ENCODE measurements at places on chromosomes 1 and 21.

- no peak for DNase-seq
Measured at GRCh38 chr1:18731148-18731547, 100.5 kb downstream of the PAX7 start.

DNA sequence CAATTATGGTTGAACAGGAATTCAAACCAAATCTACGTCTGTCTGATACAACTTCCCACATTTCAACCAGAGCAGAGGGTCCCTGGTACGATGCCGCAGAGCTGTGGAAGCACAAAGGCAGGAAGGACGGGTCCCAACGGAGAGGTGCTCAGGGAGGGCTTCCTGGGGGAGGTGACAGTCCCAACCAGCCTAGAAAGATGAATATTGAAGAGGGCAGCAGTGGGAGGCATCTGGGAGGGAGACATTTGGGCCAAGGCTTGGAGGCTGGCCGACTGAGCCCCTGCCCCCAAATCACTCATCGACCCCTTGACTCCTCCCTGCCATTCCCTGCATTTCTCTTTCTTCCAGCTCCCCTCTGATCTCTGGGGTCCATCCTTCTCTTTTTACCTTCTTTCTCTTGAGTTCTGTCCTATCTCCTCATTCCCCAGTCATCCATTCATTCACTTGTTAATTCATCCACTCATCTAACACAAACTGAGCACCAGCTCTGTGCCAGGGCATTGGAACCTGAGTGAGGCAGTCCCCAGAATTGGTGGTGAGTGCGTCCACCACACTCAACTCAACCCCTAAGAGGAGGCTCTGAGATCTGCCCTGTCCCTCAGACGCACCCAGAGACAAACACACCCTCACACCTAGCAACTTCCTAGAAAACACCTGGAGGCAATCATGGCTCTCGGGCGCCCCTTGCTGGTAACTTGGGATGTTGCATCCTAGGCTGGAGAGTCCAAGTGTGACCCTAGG, 13.2 kb upstream of the CELA3B start:
- peak; percentile 73 for DNase-seq

DNA sequence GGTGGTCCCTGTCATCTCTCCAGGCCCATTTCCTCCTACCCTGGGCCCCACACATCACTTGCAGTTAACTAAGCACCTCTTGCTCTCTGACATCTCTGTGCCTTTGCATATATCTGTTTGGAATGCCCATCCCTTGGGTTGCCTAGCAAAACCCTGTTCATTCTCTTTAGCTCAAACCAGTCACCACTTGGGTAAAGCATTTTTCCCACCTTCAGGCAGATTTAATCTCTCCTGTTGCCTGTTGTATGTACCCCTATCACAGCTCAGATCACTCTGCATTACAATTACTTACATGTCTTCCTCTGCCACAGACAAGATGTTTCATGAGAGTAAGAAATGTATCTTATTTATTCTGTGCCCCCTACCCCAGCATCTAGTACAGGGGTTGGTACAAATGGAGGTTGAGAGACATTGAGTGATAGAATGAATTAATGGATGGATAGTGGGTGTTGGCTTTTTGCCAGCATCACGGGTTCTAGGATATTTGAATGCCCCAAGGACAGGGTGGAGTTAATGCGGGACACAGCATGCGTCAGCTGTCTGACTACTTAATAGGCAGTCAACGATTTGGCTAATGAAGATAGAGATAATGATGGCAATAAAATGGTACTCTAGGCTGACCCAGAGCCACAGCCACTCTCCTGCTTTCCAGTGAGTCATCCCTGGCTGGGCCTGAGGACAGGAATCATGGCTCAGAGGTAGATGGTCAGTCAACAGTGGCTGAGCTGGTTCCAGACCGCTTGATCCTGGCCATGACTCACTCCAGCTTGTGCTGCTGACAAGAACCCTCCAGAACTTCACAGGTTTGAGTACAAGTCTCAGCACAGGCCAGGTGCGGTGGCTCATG, 6.5 kb downstream of the NR0B2 start:
- peak; percentile 77 for DNase-seq

- DNase-seq = no peak
Measured at GRCh38 chr1:26970810-26971209, 10.5 kb upstream of the KDF1 start.

- DNase-seq = no peak
Measured at GRCh38 chr21:36171741-36172331, 15.2 kb downstream of the DOP1B start.

- no peak for DNase-seq
Measured at GRCh38 chr1:163789911-163790310, 468.2 kb downstream of the NUF2 start.

DNA sequence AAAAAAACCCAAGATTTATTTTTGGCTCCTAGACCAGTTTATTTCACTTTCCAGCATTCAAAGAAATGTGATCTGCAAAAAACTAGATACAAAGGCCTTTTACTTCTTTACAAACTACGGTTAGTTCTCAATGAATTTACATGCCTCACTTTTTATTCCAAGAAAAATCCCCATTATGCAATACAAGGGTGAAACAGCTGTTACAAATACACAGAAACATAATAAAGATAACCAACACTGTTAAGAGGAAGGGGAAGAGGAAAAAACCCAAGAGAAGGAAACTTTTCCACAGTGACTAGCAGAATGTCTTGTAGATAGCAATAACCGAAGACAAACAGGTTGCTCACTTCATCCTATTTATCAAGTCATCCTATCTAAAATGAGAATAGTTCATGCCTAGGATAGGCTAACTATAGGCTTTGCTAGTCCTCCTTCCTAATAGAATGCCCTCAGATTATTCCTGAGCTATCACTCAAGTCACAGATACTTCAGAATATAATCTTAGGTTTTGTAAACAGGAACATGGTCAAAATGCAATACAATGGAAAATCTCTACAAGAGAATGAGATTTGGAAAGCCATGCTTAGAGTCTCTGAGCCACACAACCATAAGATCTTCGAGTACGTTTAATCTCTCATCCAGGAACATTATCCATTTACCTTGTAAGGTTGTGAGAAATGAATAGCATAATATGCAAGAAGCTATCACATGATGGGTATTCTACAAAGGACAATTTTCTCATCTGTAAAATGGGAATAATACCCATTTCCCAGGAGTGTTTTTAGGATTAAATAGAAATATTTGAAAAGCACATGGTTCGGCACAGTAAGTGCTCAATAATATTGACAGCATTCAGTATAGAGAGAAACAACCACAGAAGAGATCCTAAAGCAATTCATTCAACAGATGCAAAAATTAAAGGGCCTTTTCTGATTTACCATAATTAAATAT, 5.4 kb downstream of the PNRC2 start:
- no peak for DNase-seq

DNA sequence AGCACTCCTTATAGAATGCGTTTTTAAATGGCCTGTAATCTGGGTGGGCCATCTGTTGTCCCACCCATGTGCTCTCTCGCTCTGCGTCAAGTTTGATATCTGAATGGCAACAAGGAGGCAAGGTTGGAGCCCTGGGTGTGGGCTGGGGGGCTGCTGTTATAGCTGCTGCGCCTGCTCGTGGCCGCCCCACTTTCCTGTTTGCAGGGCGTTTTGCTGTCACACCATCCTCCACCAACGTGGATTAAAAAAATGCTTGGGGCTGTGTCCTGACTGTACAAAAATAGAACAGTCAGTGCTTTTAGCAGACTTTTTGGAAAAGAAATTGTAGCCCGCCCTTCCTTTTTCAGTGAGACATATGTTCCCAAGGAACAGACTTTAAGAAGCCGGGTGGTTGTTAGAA, 25.4 kb downstream of the UMODL1 start:
- DNase-seq = no peak

DNA sequence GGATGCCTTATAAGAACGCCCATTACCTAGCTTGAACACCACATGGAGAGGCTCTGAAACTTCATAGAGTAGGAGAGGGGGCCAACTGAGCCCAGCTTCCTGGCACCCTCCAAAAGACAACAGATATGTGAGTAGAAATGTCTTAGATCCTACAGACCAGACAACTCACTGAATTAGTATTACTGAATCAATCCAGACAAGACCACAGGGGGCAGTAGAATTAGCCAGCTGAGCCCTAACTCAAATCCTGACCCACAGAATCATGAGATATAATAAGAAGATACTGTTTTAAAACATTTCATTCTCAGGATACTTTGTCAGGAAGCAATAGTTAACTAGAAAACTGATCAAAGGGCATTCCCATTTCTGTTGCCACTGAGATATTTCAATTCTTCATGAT, 45.8 kb upstream of the C1orf21 start:
- DNase-seq = no peak

DNA sequence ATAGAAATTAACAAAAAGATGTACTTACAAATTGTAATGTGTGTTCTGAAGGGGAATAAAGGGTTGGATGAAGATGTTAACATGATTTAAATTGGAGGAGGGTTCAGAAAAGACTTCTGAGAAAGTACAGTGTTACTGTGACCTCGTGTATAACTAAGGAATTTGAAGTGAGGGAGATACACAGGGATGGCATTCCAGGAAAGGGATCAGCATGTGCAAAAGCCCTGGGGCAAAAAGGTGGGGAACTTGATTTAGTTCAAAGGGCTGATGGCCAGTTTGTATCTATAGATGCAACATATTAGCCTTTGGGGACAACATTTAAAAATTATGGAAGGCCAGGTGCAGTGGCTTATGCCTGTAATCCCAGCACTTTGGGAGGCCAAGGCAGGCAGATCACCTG, 33.3 kb upstream of the DEGS1 start:
- DNase-seq = no peak

DNA sequence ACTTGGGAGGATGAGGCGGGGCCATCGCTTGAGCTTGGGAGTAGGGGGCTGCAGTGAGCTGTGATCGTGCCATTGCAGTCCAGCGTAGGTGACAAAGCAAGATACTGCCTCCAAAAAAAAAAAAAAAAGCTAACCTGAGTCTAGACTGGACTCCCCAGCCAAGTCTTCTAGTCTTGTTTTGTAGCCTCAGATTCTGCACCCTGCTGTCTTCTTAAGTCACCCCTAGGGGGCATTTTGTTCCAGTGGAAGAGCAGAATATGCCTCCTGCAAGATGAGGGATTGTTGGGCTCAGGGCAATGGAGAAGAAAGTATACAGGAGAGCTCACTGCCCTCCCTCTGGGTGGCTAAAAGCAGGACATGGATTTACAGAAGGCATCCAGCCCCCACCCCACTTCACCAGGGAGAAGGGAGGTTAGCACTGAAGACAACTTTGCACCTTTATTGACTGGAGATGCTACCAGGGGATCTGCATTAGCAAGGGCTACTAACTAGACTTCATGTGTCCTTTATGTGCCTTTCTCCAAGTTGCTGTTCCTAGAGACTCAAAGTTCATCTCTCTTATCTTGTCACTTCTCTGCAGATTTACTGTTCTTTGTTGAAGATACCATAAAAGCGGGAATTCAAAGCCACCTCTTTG, 15.3 kb upstream of the RNF187 start:
- DNase-seq = no peak

DNA sequence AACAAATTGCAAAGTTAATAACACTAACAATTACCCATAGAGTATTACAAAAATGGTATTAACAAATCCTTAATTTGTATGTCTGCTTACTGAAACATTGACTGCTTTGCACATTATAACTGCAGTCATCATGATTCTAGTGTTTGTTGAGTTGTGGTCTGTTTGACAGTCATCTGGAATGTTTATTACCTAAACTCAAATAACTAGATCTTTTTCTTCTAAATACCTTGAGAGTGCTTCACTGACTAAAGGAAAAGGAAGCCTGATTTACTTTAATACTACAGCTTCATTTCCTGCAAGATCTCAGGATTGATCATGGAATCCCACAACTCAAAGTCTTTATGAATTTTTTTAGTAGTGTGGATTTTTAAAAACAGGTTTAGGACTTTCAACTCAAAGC, 70.0 kb downstream of the HMCN1 start:
- no peak for DNase-seq

DNA sequence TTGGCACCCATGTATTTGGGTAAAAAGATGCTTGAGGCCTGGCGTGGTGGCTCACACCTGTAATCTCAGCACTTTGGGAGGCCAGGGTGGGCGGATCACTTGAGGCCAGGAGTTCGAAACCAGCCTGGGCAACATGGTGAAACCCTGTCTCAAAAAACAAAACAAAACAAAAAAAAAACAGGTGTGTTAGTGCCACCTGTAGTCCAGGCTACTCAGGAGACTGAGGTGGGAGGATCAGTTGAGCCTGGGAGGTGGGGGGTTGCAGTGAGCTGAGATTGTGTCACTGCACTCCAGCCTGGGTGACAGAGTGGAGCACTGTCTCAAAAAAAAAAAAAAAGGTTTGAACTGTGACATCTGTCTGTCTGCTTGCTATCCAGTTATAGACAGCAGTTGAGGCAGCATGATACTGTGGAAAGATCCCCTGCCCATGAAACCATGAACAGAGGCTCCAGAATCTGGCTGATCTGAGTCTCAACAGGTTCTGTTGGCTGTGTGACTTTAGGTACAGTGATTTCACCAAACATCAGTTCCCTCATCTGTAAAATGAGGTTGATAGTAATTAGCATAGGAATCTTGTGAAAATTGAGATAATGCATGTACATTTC, 5.7 kb downstream of the DYRK1A start:
- no peak for DNase-seq

GRCh38 chr1:12629985-12630760, 12.2 kb upstream of the DHRS3 start:
- DNase-seq = no peak

GRCh38 chr1:46223472-46223943, 20.4 kb downstream of the LURAP1 start:
- peak; percentile 83 for DNase-seq

- no peak for DNase-seq
Measured at GRCh38 chr1:236018885-236019453, 45.9 kb downstream of the NID1 start.

DNA sequence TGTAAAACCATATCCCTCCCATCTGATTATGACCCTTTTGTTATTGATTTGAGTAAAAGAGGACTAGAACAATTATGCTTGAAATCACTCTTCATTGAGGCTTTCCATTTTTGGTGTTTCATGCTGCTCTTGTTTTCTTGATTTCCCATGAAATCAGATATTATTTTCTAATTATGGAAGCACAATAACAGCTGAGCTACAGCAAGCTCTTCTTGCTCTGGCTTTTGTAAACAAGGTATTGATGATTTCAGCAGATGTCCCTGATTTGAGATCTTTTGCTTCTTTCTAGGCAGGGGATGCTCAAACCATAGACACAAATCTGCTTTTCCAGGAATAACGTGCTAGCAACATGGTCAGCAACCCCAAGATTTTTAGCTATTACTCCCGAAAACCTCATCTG, 607.8 kb downstream of the NCAM2 start:
- no peak for DNase-seq

- DNase-seq = no peak
Measured at GRCh38 chr1:21814981-21815582, 3.0 kb downstream of the LDLRAD2 start.

DNA sequence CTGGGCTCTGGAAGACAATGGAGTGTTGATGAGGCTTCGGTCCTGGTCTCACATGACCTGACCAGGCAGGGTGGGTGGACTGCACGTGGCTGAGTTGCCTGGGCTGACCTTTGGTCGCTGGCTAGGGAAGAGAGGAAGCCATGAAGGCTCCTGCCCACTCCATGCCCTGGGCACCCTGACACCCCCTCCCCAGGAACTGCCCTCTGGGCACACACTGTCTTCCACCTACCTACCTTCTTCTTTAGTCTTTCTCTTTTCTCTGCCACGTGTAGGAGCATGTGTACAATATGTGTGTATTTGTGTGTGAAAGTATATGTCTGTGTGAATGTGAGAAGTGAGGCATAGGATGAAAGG, 15.1 kb downstream of the POU3F1 start:
- no peak for DNase-seq

GRCh38 chr1:66840929-66841328, 39.9 kb upstream of the INSL5 start:
- no peak for DNase-seq

All from T1000 (cell line).